ENCODE measurements at places on chromosomes 5 and 9.

- DNase-seq = no peak
Measured at GRCh38 chr5:106397700-106398099, 1273.0 kb downstream of the EFNA5 start.

DNA sequence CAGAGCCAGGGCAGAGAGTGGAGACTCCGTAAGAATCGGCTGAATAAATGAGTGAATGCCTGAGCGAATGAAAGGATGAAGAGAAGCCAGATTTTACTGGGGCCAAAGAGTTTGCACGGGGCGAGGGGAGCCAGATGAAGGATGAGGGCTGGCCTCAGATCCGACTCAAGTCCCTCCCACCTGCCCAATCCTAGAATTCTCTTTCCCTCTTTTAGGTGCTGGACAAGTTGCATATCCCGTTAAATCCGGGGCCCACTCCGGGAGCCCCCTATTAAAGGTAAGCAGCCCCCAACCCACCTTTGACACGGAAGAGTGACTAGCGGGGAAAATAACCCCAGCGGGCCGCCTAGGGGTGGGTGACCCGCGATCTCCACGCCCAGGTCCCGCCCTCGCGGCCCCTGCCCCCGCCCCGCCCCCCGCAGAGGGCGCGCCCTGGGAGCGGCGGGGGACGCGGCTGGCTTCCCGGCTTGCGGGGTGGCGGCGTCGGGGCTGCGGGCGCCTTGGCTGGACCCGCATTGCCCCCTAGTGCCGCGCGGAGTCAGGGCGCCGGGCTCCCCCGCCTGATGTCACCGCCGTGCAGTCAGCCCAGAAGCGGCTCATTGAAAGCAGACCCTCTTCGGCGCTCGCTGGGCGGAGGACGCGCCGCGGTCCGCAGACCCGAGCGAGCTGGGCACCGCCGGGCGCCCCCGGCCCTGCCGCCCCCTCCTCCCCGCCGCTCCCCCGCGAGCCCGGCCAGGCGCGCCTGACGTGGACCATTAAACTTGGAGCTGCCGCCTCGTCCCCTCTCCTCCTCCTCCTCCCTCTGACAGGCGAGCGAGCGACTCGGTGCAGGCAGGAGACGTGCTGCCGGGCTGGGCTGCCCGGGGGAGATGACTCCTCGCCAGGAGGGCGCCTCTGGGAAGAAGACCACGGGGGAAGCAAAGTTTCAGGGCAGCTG lies at the start of gene ADRA1B:
Gene ADRA1B, plus strand, starts transcription at position 579 of the 937 bp plus-strand sequence. CDS start 424 bp downstream, outside the sequence.
- peak; percentile 28 for DNase-seq

- no peak for DNase-seq
Measured at GRCh38 chr5:60494635-60495034, 205.3 kb downstream of the DEPDC1B start.

DNA sequence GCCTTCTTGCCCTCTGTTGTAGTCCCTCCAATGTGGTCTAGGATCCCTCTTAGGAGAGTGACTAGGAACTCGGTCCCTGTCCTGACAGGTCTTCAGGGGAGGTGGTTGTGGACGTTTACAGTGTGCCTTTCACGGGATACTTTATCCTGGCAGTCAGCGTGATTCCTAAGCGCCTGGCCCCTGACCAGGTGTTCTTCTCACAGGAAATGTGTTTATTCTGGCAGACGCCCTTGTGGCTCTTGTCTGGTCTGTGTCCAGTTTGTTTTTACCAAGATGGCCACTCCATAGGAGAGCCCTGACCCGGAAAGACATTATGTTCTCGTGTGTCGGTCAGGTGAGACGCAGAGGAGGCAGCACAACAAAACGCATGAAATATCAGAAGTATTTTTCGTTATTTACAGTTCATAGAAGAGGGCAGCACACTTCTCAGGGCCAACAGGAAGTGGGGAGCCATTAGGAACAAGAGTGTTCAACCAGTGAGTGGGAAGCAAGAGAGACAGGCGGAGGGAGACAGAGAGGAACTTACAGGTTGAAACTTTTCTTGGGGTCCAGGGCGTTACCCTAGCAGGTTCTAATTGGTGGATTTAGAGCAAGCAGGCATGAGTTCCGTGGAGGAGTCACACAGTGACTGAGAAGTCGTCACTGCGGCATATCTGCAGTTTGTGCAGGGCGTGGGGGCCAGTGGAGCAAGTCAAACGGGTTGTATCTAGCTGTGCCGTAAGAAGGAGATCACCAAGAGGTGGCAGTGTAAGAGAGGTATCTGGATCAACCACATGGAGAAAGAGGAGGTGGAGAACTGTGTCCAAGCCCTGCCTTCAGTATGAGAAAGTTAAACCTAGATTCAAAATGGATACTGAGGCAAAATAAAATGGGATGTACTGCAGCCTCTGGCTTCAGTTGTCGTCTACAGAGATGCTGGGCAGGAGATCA lies 412.9 kb downstream of the ZSWIM6 start:
- no peak for DNase-seq

DNA sequence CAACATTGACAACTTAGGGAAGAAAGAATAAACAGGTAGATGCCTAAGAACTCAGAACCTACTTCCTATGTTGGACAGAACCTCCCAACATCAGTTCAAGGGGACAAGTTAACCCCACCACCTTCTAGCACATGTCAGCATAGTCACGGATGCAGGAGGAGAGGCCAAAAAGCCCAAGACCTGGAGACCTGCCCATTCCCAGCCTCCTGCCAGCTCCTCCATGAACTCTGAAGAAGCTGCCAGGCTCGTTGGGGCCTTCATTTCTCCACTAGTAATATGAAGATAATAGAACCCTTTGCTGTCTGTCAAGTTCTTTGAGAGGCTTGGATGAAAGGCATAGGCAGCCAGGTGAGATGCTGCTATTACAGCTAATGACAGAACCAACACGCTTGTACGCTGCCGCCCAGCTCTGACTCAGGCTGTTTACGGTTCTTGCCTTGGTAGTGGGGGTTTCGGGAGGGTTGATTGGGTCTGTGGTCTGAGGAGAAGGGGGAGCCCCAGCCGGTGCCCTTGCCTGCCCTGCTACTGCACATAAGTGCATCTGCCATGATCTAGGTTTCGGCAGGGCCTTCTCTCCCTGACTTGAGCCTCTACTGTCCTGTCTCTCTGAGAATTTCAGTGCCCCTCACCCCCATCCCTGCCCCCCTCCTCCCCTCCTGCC lies 82.2 kb downstream of the NRG2 start:
- DNase-seq = no peak

DNA sequence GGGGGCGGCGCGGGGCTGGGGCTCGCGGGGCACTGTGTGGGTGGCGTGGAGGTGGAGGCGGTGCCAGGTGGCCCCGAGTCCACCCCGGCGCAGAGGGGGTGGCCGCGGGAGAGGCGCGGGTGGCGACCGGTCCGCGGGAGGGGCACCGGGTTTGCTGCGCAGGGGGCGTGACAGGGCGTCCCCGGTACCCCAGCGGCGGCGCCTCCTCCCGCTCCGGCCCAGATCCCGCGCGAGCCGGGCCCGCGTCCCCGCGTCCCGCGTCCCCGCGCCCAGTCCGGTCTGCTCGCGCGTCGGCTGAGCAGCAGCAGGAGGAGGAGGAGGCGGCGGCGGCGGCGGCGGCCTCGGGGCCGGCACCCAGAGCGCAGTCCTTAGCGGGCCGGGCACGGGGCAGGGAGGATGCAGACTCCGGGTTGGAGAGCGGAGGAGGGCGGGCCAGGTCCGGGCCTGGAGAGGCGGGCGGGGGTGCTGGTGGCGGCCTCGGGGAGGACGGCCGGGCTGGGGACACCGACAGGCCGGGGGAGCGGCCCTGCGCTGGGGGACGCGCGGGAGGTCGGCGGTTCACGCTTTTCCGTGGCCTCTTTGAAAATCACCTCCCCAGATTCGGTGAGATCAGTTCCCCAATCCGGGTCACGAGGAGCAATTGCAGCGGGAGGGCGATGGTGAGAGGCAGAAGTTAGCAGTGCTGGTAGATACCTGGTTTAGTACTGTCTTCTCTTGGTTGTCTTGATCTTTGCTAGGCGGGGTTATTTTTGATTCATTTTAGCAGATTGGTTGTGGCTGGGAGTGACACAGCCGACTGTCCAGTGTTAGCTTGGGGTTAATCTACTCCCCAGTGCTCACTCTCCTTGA lies 1.7 kb downstream of the TRIO start:
- peak; percentile 64 for DNase-seq

- no peak for DNase-seq
Measured at GRCh38 chr5:130805648-130806047, 359.4 kb downstream of the HINT1 start.

- DNase-seq = peak; percentile 42
Measured at GRCh38 chr9:107807183-107807582, 317.6 kb upstream of the KLF4 start.

DNA sequence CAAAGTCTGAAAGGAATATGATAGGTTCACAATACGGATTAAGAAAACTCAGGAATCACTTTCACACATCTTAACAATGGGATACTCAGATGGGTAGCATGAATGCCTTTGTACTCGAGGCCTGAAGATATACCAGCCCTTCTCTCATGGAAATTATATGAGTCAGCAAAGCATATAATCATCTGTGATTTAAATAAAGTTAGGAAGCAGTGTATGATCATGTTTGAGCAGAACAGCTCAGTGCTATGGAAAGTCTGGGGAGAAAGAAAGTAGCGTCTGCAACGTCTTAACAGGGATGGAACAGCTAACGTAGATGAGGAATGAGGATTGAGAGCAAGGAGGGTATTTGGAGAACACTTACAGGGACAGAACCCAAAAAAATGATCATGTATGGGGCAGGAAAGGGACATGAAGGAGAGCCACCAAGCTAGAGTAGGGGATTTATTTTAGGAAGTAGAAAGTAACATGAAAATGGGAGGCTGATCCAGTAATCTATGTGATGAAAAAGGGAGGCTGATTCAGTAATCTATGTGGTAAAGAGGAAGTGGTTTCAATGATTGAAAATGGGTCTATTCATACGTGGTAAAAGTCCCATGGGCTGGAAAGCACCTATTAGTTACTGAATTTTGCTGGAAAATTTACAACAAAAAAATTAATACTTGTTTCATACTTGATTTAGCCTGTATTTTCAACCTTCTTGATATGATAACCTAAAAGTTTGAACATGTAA lies 85.9 kb downstream of the GNA14 start:
- peak; percentile 62 for DNase-seq

GRCh38 chr5:39717176-39717897 lies 292.6 kb upstream of the DAB2 start:
- DNase-seq = no peak

- peak; percentile 53 for DNase-seq
Measured at GRCh38 chr5:17203329-17204132, 13.9 kb upstream of the BASP1 start.

DNA sequence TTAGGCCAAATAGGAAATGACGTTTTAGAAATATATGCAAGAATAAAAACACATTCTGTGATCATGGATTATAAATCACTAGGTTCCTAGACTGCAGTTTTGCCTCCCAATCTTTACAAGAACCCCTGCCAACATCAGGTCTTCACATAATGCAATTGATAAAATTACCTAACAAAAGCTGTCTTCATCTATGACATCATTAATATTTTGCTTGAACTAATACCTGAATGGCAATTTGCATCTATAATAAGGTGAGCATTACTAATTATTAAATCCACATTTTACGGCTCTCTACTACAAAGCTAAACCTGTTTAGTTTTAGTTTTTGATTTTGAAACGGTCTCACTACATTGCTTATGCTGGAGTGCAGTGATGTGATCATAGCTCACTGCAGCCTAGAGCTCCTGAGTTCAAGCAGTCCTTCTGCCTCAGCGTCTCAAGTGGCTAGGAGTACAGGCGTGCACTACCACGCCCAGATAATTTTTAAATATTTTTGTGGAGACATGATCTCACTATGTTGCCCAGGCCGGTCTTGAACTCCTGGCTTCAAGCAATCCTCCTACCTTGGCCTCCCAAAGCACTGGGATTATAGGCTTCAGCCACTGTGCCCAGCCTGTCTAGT lies 218.0 kb downstream of the MLLT3 start:
- no peak for DNase-seq

GRCh38 chr5:181127907-181128626 lies 2.9 kb downstream of the OR2V1 start:
- DNase-seq = no peak

- DNase-seq = no peak
Measured at GRCh38 chr5:90792725-90793124, 234.1 kb downstream of the ADGRV1 start.

DNA sequence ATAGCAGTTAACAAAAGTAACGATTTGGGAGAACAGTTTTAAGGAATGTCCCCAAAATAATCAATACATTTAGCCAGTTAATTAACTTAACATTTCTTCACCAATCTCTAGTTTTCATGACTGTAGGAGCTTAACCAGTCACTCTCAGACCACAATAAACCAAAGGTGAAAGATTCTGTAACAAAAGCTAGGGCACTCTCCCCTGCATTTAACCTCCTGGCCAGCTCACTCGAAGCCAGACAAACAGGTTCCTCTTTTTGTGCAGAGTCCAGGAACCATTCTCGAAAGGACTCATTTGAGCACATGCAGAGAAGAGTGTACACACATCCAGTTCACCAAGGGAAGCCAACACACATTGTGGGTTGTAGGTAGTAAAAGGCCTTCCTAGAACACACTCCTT lies 6.5 kb downstream of the IL7R start:
- peak; percentile 23 for DNase-seq

- DNase-seq = no peak
Measured at GRCh38 chr5:164203581-164204225, 698.3 kb downstream of the MAT2B start.

- no peak for DNase-seq
Measured at GRCh38 chr9:36855448-36856315, 178.4 kb downstream of the PAX5 start.

- DNase-seq = no peak
Measured at GRCh38 chr5:873328-873727, 19.3 kb downstream of the BRD9 start.

GRCh38 chr5:28404363-28405071 lies 1366.1 kb upstream of the CDH9 start:
- no peak for DNase-seq

DNA sequence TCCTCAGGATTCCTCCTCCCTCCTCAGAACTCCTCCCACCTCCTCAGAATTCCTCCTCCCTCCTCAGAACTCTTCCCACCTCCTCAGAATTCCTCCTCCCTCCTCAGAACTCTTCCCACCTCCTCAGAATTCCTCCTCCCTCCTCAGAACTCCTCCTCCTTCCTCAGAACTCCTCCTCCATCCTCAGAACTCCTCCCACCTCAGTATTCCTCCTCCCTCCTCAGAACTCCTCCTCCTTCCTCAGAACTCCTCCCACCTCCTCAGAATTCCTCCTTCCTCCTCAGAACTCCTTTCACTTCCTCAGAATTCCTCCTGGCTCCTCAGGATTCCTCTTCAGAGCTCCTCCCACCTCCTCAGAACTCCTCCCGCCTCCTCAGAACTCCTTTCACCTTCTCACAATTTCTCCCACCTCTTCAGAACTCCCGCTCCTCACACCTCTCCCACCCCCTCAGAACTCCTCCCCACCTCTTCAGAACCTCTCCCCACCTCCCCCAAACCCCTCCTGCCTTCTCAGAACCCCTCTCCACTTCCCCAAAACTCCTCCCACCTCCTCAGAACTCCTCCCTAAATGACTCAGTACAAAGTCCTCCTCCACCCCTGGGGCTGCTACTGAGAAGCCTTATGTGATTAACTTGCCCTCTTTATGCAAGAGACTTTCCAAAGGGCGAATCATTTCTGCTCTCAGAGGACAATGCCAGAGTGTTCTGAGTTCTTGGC lies 23.2 kb downstream of the SLC46A2 start:
- DNase-seq = peak; percentile 70

DNA sequence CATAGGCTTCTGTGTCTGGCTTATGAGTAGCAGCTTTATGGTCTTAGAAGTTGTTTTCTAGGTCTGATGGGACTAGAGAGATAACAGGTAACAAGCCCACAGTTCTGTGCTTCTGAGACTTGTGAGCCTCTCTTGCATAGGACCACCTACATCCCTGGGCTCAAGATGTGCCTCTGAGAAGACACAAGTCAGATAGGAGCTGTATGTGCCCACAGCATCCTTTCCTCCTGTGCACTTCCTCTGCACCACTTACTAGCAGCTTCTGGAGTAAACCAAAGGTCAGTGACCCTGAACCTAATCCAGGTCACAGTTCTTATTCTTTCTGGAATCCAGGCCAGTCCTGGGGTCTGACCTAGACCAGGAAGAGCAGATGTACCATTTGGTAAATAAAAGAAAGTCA lies 40.0 kb downstream of the GALNT10 start:
- no peak for DNase-seq

Data from CD14-positive monocyte (primary cell).